ENCODE measurements at places on chromosomes 7 and 10.

GRCh38 chr10:36188080-36188453 is 546.0 kb upstream of the FZD8 start:
- DNase-seq, result no peak

GRCh38 chr10:69703766-69704630 is 74.0 kb downstream of the FAM241B start:
- peak; percentile 93 for DNase-seq

- no peak for DNase-seq
Measured at GRCh38 chr10:50419756-50420155, 168.4 kb upstream of the ASAH2 start.

DNA sequence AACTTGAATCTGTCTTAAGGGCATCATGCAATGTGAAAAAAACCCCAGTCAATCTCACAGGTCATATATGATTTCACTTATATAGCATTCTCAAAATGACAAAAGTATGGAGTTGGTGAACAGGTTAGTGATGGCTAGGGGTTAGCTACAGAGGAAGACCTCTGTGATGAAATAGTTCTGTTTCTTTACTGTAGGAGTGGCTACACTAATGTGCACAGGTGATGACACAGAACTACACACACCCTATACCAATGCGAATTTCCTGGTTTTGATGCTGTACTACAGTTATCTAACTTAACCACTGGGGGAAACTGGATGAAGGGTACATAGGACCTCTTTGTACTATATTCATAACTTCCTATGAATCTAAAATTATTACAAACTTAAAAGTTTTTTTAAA is 541.8 kb downstream of the PARD3 start:
- DNase-seq, result no peak

- DNase-seq, result no peak
Measured at GRCh38 chr7:140390466-140391190, 7.7 kb downstream of the SLC37A3 start.

GRCh38 chr10:58706836-58707235 is 194.2 kb downstream of the BICC1 start:
- DNase-seq, result no peak
